ENCODE measurements at places on chromosomes 12 and 14. TPM values are rescaled to one million over a fixed set of nuclear protein-coding genes. Genes with fewer than 3 reads are reported as not detected.

GRCh38 chr14:28057359-28058296, 709.0 kb upstream of the FOXG1 start:
- no peak for DNase-seq

- DNase-seq, result no peak
These were observed 958.4 kb downstream of the SLC6A15 start for GRCh38 chr12:83954071-83954789.

- DNase-seq, result no peak
These were observed 215.5 kb downstream of the CRADD start for GRCh38 chr12:93892423-93893268.

DNA sequence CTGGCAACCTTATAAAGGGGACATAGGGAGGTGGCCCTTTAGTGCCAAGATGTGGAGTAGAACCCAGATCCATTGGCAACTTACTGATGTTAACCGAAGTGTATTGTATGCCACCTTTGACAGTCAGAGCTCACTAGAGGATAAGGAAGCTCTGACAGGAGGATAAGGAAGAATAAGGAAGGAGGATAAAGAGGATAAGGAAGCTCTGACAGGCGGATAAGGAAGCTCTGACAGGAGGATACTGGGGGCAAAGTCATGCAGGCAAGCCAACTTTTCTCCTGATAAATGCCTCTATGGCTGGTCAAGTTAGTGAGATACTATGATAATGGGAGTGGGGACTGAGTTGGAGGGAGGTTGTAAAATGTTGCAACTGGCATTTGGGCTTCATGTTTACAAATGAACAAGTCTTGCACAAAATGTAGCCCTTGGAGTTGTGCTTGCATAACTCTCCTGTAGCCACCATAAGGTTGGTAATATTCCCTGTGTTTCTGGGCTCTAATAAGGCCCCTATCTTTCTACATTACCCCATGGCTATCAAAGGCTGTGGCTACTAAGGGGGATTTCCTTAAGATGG, 17.7 kb upstream of the DHRS2 start:
- no peak for DNase-seq

- no peak for DNase-seq
These were observed 32.9 kb downstream of the ALKBH1 start for GRCh38 chr14:77674931-77675330.

DNA sequence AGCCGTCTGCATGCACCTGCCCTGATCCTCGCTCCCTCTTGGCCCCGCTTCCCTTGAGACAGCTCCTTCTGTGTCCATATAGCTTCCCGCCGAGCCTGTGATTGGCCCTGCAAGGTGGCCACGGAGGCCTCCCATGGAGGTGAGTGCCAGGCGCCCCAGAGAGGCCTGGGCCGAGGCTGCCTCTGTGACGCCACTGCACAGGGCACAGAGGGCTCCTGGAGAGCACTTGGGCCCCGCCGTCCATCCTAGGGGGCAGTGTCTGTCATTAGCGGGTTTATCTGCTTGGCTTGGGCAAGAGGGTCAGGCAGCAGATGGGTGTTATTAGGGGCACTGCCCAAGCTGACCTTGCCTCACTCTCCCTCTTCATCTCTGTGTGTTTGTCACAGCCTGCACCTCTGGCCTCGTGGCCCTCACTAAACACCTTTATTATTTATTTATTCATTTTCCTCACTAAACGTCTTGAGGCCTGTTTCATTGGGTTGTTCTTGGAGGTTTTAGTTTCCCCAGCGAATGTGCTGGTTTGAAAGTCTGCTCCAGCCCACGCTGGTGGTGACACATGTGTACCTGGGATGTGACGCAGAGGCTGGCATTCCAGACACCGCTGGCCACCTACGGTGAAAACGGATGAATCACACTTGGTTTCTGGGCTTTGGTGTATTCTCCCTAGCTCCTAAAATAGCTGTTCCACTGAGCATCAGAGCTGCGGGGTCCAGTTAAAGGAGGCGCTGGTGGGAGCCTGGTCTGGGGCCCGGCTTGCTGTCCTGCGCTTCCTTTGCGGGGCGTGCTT, 5.9 kb downstream of the ZFYVE21 start:
- DNase-seq, result peak; percentile 80

- DNase-seq, result no peak
These were observed at the start of gene LRP1-AS for GRCh38 chr12:57146961-57147944. TSS of gene LRP1-AS (minus strand) at chr12:57147619.

- DNase-seq, result no peak
These were observed 78.8 kb upstream of the EVL start for GRCh38 chr14:99986396-99986795.

DNA sequence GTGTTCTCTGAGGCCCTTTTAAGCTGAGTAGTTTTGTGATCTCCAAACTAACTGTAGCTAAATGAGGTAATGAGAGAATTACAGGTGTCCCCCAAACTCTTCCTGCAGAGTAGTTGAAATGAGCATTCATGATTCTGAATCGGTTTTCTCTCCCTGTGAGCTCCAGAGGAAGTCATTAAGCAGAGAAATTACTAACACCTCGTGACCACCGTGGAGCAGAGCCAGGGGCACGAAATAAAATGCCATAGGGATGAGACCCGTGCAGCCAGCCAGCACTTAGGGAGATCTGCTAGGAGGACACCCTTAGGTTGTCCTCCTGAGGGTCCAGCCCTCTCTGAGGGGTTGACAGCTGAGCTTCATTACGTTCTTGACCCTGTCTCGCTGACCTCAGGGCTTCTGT, 79.5 kb downstream of the SLC25A47 start:
- DNase-seq, result no peak

DNA sequence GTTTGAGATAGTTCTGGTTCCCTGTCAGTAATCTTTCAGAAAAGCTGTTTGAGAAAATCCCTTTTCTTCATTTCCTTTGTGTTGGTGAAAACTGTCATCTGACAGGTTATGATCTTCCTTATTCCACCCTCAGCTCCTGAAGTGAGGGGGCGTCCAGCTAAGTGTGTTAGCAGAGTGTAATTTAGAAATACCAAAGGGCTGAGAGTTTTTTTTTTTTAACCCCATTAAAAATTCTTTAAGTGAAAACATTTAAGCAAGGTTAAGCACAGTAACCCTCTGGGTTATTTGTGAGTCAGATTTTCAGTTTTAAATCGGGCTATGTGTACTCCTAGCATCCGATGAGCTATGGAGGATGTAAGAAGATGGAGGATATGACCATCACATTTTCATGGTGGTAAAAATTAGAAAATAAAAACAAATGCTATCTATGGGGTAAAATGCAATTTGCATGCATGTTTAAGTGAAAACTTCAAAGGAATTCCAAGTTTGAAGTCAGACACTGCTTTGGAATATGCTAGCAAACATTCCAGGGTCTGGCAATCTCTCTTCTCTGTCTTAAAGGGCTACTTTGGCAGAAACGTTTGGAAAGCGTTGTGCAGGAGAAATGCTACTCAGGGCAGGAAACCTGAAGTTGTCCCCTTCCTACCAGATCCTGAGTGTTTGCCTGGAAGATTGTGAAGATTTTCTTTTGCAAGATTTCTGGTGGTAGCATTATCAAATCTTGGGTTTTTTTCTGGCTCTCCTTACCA, 197.0 kb upstream of the PRICKLE1 start:
- no peak for DNase-seq

DNA sequence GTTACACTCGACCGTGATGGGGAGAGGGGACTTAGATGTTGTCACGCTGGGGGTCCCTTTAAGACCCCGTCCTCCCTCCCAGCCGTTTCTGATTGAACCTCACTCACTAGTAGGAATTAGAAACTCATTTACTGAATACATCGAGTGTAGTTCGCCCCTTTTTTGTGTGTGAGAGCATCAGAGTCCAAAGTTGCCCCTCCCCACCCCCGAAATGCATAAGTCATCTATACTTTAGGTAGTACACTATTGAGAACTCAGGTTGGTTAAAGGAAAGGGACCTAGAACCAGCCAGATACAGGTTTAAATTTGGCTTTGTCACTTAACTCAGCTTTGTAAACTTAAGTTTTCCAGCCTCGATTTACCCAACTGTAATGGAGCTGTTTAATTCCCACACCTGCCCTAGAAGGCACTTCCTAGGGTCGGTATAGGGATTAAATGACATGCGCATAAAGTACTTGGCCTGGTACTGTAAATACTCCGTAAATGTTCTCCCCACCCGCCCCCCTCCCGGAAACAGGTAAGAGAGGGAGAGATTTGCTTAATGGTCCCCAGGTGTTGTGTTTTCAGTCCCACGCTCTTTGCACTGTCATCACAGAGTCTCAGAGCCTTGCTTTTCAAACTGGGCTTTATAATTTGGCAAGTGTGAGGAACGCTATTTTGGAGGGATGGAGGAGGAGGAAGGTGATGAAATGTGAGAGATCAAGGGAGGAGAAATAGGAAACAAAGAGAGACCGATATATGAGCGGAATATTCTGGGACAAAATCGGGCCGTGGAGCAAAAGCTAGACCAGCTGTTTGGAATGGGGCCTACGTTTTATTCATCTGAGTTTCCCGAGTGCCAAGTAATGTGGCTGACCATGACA, 897 bp downstream of the SUDS3 start:
- peak; percentile 27 for DNase-seq

DNA sequence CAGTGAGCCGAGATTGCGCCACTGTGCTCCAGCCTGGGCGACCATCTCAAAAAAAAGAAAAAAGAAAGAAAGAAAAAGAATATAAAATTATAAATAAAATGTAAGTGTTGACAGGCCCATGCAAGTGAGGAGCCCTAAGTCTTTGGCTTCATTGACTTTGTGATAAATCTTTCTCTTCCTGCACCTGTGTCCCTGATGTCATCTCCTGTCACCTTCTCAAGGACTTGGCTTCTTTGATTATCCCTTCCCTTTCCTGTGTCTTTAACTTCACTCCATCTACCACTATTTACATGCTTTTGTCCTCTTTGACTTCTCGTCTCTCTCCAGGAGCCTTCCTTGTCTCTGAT, 33.6 kb upstream of the WNK1 start:
- DNase-seq, result no peak

GRCh38 chr14:68269136-68269927, 449.8 kb downstream of the RAD51B start:
- DNase-seq, result no peak

DNA sequence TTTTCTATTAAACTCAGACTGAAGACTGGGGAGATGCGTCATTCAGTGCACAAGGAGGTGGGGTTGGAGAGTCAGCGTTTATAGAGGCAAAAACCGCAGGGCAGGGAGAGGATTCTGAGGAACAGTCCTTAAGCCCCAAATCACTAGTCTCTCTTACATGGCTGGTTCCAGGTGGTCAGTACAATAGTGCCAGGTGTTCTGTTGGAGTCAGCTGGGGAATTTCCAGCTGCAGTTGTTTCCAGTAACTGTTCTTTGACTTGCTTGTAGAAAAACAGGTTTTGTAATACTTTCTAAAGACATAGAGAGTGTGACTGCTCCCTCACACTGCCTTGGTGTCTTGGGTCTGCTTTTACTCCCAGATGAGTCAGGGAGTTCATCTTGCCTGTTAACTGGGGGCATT, 192.2 kb downstream of the TMTC3 start:
- peak; percentile 95 for DNase-seq

- peak; percentile 2 for DNase-seq
These were observed 1107.4 kb upstream of the SEL1L start for GRCh38 chr14:82641050-82641540.

GRCh38 chr14:36874396-36875138, 212.9 kb downstream of the PAX9 start:
- DNase-seq, result peak; percentile 90

GRCh38 chr12:109524466-109525278, 47.2 kb downstream of the UBE3B start:
- no peak for DNase-seq

- peak; percentile 22 for DNase-seq
These were observed 119.2 kb upstream of the NCOR2 start for GRCh38 chr12:124686370-124687173.

DNA sequence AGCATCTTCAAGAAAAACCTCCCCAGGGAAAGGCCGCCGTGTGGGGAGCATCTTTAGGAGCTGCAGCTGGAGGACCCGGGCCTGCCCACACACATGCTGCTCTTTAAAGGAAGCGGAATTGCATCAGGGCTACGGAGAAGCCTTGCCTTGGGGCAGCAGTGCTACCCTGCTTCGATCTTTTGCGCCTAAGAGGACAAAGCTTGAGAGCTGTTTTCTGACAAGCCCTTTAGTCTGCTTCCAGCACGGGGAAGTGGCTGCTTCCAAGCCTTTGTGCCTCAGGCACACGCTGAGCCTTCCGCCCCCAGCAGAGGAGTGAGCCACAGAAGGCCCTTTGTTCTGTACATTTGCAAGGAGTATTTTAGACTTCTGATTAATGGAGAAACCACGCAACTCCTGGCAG, 31.5 kb downstream of the COA8 start:
- DNase-seq, result peak; percentile 34

- DNase-seq, result peak; percentile 97
These were observed 859.7 kb downstream of the GALC start for GRCh38 chr14:87133073-87133801.

Gene CCDC197
- total RNA-seq, result not detected

Gene NEDD8
- 330 TPM for total RNA-seq

Gene KRT72
- total RNA-seq, result not detected

Gene HOXC5
- total RNA-seq, result not detected

Gene GUCY2C
- not detected for total RNA-seq

Gene GLT8D2
- 1.3 TPM for total RNA-seq

Gene TSHR
- total RNA-seq, result not detected

Gene NDUFA9
- total RNA-seq, result 36.9 TPM

Gene SLC35F4
- total RNA-seq, result not detected

Gene LRRC23
- total RNA-seq, result 12.8 TPM

Gene CRACR2A
- total RNA-seq, result 0.77 TPM
